ENCODE measurements at places on chromosomes 12 and 14.
A peak's percentile ranks its signal among the peaks of the same experiment; 100 is the strongest.

DNA sequence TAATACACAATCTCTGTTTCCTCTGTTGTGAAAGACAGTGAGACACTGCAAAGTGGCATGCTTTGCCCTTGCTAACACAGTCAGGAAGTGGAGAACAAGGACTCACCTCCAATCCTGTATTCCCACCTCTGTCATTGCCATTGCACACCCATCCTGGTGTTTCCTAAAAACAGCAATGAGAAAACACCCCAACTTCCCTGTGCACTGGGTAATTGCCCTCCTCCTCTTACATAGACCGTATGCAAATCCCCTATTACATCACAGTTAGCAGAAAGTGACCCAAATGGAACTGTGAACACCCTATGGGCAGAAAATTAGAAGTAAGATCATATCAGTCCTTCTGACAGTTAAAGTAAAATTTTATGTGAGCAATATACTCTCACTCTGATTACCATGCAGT is 355.5 kb downstream of the BCL11B start:
- DNase-seq: no peak

GRCh38 chr12:104358353-104359003 is 54.9 kb downstream of the EID3 start:
- peak; percentile 46 for DNase-seq

DNA sequence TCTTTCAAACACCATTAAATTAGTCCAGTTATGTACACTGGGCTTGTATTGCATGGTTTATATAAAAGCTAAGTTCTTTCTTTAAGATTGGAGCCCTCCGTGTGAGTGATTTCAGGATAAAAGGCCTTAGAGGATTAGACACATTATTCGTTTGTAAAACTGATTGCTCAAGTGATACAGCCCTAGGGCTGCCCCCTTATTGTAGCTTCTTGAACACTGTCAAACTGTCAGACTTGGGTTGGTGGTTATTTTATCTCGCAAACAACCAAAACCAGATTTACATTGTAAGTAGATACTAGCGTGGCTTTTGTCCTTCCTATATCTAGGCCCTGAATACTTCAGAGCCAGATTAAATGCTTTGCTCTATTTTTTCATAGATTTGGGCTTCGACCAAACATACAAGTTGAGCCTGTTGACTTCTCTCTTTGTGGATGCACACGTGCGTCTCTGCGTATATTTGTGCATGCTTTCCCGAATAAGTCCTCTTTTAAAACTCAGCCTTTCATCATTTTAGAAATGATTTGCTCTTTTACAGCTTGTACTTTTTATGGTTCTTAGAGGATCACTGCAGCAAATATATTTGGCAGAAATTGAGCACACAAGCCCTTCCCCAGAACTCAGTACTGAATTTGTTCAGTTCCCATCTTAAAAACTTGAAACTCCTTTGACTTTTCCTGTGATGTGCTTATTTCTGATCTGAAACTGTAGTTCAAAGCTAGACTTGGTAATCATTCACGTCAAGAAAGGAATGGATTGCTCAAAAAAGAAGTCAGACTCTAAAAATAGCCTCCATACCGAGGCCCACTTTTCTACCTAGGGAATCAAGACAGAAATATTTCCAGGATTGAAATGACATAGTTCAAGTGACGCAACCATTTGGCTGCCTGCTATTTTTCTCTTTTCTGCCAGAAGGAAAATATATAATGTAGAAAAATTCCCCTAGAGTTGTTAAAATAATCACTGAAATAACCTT is 129.5 kb downstream of the ETV6 start:
- no peak for DNase-seq

DNA sequence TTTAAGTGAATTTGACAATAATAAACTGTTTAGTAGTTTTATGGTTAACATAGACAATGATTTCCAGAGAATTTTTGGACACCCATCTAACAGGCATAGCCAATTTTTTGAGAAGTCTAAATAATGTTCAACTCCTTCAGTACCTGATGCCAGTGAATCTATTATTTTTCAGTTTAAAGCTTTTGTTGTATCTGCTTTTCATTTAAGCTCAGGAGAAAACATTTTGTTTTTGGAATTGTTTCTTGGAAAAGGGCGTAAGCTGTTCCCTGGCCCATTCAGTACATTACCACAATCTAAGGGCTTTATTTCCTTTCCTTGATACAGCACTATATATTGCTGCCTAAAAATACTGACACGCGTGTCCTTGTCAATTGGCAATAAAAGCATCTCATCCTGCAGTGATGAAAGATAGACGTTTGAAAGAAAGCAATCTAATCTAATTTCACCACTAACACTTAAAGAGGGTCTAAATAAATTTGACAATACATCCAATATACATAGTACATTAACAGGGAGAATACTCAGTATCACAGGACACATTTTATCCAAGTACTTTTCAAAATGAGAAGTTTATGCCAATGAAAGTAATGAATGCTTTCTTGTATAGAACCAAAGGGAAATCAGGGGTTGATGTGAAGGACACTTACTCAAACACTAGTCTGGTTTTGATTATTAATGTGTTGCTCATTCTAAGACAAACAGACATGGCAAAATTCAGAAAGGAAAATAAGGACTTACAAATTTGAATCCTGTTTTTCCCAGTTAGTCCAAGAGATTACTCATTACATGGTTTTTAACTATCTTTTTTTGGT is 104.2 kb upstream of the LGR5 start:
- no peak for DNase-seq

DNA sequence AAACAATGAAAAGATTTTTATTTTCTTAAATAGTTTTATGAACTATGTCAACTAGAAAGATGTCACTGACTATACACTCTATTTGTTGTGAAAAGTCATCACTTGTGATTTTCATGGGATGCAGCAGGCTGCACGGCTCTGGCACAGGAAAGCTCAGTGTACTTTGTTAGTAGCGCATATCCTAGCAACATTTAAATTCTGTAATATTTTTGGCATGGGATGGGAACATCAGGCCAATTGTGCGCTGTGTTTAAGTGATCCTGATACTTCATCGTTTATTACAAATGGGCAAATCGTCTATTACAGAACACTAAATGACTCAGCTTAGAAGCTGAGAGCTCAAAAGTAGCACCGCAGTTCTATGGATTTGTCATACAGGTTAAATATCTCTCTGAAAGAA is 60.7 kb upstream of the SAV1 start:
- no peak for DNase-seq

GRCh38 chr12:59069516-59069915 is 149.2 kb upstream of the LRIG3 start:
- DNase-seq: no peak

- DNase-seq: no peak
Measured at GRCh38 chr12:51864833-51865670, 16.5 kb upstream of the FIGNL2 start.

DNA sequence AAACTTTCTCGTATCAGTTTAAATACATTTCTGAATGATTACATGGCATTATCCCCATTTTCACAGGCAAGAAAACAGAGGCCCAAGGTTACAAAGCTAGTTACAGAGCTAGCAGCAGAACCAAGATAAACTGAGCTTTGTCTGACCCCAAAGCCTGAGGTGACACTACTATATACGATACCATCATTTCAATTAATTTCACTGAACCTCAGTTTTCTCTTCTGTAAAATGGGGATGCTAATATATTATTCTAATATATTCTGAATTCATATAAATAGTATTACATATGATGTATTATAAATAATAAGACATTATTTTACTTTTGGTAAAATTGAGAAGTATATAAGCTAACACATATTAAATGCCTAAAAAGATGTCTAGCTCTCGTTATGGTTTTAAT is 143.3 kb downstream of the NRXN3 start:
- no peak for DNase-seq

DNA sequence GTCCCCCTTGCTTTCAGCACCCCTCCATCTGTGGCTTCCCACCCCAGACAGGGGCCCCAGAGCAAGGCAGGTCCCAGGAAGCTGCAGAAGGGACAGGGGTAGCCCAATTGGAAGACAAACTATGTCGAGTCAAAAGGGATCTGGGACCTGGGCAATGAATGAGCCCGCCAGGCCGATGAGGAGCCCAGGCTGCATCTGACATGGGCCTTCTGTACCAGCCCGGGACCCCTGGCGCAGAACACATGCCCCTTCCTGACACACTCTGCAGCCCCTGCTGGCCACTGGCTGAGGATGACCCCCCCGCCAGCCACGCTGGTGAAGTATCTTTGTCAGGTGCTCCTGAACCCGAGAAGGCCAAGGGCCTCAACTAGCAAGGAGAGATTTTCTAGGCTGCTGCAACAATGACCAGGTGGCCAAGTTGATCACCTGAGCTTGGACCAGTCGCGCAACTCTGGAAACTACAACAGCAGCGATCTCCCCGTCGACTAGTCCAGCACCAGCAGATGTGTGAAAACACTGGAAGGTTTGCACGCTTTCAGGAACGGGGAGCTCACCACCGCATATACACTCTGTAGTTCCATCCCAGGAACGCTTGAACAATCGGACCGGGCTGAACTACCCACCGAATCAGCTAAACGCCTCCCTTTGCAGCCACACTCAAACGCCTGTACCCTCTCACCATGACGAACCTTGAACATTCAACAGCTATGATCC is 119.0 kb downstream of the NCOR2 start:
- no peak for DNase-seq

DNA sequence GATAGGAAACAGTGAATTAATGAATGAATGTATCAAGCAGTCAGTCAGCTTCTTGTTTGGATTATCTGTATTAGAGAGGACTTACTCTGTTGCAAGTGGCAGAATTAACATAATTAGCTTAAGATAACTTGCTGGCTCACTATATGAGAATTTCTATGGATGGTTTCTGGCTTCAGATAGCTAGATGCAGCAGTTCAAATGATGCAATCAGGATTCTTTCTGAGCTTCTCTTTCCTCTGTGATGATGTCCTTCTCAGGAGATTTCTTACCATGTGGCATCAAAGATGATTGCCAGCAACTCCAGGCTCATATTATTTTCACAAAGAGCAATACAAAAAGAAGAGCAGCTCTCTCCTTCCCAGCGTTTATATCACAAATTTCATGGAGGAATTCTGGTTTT is 30.7 kb downstream of the FRMD6 start:
- DNase-seq: no peak

DNA sequence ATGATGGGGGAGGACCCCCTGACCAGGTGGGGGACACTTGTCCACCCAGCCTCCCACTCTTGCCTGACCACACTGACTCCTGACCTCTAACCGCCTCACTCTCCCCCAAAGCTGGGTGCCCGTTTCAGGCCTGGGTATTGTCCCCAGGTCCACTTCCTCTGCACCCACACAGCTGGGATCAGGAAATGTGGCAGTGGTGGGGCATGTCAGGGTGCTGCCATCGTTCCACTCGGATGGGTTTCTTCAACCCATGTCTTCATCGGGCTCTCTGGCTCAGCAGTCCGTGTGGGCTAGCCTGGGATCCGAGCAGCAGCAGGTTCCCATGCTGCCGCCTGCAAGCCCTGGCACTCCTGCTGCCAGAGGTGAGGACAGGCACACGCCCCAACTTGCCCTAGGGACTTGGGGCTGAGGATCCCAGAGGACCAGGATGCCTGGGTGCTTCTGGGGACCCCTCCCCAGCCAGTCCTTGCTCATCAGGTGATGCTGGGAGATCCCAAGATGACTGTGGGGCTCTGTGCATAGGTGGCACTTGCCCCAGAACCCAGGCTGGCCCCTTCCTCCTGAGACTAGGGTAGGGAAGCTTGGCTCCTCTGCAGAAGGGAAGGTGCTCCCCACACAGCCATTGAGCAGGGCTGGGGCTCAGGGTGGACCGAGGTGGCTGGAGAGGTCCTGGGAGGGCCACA is 2.9 kb upstream of the CLBA1 start:
- no peak for DNase-seq

GRCh38 chr12:26918321-26919215 is 19.2 kb downstream of the INTS13 start:
- no peak for DNase-seq

- DNase-seq: no peak
Measured at GRCh38 chr14:69917287-69917686, 38.1 kb downstream of the SMOC1 start.

DNA sequence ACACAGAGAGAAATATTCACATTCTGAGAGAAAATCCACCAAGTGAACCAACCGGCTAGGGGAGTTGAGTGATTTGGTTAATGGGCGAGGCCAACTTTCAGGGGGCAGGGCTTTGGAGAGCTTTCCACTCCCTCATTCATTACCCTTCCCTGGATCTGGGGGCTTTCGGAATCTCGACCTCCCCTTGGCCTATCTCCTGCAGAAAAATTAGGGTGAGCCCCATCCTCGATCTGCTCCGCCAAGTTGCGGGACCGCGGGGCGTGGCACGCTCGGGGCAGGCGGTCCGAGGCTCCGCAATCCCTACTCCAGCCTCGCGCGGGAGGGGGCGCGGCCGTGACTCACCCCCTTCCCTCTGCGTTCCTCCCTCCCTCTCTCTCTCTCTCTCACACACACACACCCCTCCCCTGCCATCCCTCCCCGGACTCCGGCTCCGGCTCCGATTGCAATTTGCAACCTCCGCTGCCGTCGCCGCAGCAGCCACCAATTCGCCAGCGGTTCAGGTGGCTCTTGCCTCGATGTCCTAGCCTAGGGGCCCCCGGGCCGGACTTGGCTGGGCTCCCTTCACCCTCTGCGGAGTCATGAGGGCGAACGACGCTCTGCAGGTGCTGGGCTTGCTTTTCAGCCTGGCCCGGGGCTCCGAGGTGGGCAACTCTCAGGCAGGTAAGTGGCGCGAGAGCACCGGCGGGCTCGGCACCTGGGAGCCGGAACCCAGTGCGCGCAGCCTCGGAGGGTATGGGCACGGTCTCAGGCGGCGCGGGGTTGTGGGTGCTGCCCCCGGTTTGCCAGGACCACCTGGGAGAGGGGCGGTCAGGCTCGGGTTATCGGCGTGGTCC is at the start of gene ERBB3:
TSS of gene ERBB3 (plus strand) at position 443 of the 833 bp plus-strand sequence. CDS start at position 579, 136 bp downstream.
- peak; percentile 87 for DNase-seq

All from SJCRH30 (cell line).